Activated T-cell treated with anti-CD3 and anti-CD28 coated beads, Interleukin-2, amount 50 U/mL, for 24 hours (primary cell): ENCODE measurements at places on chromosomes 5 and 9.

GRCh38 chr9:7089406-7090193 is 331.8 kb downstream of the KDM4C start:
- DNase-seq: no peak

DNA sequence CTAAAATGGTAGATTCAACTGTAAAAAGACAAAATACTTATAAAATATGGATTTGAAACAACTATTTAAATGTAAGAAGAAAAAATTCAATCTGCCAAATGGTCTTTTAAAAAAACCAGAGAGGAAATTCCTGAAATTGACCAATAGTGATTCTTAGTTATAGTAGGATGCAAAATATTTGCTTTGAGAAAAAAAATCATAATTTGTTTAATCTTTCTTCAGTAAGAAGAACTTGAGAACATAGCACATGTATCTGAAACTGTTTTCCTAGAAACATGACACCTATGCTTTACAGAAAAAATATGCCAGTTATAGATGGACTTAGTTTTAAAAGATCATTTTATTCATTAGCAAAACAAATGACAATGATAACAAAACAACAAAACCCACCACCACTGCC is 186.9 kb upstream of the CD180 start:
- DNase-seq: no peak

DNA sequence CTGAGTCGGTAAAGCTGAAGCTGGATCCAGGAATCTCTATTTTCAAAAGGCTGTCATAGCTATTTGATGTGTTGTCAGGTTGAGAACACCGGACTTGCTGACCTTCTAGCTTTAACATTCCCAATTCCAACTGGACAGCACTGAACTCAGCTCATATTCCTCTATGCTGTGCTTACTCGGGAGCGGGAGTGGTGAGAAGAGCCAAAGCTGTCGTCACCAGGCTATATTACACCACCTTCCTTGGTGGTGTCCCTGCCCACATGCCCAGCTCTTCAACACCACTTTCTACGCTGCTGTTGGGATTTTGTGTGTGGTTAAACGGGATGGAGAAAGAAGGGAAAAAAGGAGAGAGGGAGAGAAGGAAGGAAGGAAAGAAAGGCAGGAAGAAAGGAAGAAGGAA is 653.6 kb downstream of the RAB3C start:
- DNase-seq: no peak

DNA sequence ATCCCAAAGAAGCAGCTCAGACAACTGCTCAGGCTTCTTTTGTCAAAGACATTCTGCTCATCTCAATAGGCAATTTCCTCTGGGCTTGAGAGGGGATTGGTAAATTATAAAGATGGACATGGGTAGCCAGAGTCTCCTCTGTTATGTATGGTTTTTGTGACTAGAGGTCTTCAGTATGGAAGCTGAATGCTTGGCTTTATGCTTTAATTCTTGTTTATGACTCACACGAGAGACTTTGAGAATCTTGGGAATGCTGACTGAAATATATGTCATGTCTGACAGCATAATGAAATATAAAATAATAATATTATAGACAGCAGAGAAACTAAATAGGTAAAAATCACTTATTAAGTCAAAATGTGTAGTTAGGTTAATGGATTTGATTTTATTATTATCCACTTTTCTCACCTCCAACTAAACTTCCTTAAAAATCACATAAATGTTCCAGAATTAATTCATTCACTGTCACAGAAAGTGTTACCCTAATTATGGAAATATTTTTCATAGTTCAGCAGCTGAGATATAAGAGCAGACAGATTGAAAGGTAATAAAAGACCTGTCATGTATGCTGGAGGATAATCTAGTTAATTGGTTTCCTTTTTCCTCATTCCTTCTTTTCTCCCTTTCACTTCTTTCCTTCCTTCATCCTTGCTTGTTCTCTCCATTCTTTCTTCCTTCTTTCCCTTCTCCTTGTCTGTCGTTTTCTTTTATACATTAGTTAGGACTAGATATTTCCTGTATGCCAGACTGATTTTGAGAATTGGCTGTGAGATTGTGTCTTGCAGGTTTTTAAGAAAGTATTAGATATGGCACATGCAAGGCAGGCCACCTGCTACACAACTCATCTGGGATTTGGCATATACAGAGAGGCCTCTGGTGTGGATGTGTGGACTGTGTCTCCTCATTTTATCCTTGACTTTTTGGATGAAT is 1866.1 kb upstream of the NUDT12 start:
- DNase-seq: no peak

- DNase-seq: no peak
Observed at GRCh38 chr5:31886206-31886605, 247.3 kb downstream of the PDZD2 start.

DNA sequence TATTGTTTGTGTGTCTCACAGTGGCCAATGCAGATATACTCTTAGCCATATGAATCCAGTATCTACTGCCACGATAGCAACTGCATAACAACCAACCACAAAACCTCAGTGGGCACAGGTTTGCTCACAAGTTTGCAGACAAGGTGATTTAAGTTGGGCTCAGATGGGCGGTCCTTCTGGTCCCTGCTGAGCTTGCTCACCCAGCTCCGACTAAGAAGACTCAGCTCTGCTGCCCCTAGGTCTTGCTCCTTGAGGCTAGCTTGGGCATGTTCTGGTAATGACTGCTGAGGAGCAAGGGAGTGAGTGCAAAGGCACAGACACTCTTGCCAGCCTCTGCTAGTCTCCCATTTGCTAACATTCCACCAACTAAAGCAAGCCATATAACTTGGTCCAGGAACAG is 52.6 kb downstream of the MTX3 start:
- no peak for DNase-seq

DNA sequence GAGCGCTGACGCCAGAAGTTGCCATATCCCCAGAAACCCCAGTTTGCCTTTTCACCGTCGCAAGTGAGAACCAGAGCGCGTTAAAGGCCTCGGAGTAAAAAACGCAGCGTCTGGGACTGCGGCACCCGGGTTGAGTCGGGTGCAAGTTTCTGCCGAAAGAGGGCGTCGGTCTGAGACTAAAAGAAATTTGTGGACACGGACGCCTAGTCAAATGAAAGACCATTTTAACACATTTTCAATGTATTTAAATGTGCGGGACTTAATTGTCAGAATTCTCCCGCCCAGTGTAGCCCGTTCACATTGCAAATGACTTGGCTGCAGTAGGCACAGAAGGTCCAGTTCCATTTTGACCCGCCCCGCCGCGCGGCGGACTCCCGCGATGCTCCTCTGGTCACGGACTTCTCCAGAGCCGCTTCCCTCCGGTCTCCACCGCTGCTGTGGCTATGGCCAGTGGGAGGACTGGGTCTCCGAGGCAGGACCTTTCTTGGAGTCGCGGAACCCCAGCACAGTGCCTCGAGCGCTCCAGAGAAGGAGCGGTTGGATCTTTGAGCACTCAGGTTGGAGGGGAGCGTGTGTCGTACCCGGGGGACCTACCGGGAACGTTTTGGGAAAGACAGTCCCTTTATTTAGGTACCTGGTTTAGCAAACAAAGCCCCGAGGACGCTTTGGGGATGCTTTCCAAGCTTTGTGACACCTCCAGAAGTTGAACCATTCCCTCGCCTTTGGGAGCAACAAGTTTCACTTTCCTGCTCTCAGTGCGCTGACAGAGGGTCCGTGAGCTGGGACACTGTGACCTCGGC is 1.2 kb upstream of the NPR3 start:
- DNase-seq: peak; percentile 60

DNA sequence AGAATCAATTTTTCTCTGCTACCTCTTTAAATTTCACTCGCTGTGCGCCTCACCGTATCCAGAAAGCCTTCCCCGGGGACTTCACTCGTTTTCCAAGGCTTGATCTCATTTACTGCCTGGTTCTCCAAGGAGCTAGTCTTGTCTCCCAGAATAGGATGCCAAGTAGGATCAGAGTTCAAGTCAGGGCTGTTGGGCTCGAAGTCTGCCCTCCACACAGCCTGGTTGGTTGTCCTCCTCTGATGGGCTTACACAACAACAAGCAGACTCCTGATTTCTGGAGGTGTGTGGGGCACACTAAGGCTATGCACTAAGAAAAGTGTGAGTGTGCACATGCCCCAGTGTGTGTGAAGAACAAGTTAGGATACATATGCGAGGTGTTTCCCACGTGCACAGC is 14.0 kb upstream of the TNIP1 start:
- no peak for DNase-seq

- DNase-seq: no peak
Observed at GRCh38 chr5:116454417-116454927, 120.2 kb downstream of the SEMA6A start.

DNA sequence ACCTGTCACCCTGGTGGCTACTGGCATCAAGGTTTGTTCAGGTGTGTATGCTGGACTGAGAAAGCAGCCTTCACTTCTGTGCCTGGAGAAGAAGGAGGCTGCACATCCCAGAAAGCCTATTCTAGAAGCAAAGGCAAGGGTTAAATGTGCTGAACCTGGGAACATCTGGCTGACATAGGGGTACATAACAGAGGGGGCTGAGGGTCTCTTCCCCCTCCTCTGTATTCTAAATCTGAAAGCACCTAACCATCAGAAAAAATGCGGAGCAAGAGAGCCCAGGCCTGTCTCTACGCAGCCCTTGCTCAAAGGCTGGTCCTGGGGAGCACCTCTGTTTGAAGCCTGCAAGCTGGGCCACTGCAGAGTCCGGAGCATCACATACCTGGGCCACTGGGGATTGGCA is 53.2 kb upstream of the FSTL4 start:
- no peak for DNase-seq

DNA sequence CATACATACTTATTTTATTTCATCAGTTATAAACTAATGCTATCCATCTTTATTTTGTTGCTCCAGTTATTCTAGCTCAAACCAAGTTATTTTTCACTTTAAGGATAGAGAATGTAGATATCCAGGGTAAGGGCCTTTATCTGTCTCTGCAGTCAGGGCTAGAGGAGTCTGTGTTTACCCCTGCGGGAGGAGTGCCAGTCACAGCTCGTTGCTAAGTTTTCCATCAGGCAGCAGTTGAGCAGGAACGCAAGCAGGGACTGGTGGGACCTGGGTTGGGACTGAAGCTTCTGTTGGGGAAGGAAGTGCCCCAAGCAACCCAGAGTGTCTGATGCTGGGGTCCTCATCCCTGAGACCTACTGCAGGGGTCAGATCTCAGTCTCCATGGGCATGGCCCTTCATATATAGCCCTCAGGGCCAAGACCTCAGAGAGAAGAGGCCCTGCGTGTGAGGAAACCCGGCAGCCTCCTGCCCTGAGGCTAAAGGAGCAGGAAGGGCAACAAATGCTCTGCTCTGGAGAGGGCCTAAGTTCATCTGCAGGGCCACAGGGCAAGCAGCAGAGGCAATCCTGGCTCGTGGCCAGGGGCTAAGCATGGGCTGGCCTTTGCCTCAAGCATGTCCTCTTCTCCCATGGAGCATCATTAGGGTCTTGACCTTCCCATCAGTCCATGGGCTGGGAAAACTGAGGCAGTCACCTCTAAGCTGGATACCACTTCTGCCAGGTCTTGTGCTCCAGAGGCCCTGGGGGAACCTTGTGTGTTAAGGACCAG is 6.6 kb downstream of the SLC22A4 start:
- no peak for DNase-seq
